ENCODE measurements at places on chromosomes 12 and 14.

GRCh38 chr14:67429510-67430205 is 17.7 kb upstream of the PLEK2 start:
- peak; percentile 11 for DNase-seq

- no peak for DNase-seq
These were observed 502.6 kb downstream of the DIO2 start for GRCh38 chr14:79708426-79709388.

GRCh38 chr12:100904270-100904669 is 109.7 kb downstream of the ANO4 start:
- no peak for DNase-seq

DNA sequence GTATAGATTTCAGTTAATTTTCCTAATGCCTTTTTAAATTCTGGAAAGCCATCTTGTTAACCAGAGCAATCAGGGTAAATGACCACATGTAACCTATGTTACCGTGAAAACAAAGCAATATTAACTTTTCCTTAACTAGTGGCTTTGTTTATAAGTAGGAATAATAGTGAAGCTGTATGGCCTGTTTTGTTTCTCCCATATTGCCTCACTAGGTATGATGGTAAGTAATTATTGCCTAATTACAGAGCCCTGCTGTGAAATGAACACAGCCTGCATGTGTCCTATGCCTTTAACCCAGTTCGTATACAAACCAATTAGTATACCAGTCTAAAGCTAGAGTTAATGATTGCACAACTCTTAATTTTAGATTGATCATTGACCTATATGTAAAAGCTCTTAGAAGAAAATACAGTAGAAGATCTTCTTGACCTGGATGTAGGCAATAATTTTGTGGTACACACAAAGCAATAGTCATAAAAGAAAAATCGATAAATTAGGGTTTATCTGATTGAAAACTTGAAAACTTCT is 249.9 kb downstream of the CCDC91 start:
- DNase-seq = no peak

GRCh38 chr14:60102389-60102788 is 10.7 kb downstream of the PCNX4 start:
- peak; percentile 82 for DNase-seq

- peak; percentile 89 for DNase-seq
These were observed 110.6 kb downstream of the CACNA1C start for GRCh38 chr12:2163177-2163941.

GRCh38 chr12:11886339-11886738 is 184.4 kb upstream of the BCL2L14 start:
- DNase-seq = no peak

DNA sequence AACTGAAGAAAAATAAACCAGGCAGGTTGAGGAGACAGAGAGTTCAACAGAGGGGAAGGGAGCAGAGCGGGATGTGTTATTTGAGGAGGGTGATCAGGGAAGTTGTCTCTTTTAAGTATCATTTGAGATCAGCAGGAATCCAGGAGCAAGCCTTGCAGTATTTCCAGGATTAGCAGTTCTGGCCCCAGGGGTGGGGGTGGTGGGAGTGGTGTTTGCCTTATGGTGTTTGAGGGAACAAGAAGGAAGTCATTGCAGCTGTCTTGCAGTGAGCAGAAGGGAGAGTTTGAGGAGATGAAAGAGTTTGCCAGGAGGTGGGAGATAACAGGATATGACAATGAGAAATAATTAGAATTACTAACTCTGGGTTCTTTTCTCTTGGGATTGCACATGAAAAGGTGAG is 418.6 kb downstream of the NELL2 start:
- no peak for DNase-seq

GRCh38 chr12:56990648-56991318 is 15.6 kb downstream of the ZBTB39 start:
- DNase-seq = no peak

GRCh38 chr14:40629144-40629543 is 977.5 kb upstream of the LRFN5 start:
- no peak for DNase-seq

GRCh38 chr12:112906712-112907414 is at the start of gene OAS1:
OAS1 (plus strand) TSS chr12:112906962; CDS start chr12:112907040, 78 bp downstream.
- DNase-seq = peak; percentile 81

DNA sequence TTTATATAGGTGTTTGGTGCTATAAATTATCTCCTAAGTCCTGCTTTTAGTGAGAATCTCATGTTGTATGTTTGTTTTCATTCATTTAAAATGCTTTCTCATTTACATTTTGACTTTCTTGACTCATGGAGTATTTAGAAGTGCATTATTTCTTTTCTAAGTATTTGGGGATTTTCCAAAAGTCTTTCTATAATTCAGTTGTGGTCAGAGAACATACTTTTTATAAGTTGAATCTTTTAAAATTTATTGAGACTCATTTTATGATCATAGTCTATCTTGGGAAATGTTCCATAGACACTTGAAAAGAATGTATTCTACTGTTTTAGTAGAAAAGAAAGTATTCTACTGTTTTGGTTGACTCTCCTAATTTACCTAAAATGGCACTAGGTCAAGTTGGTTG is 168.2 kb downstream of the AKAP6 start:
- no peak for DNase-seq

DNA sequence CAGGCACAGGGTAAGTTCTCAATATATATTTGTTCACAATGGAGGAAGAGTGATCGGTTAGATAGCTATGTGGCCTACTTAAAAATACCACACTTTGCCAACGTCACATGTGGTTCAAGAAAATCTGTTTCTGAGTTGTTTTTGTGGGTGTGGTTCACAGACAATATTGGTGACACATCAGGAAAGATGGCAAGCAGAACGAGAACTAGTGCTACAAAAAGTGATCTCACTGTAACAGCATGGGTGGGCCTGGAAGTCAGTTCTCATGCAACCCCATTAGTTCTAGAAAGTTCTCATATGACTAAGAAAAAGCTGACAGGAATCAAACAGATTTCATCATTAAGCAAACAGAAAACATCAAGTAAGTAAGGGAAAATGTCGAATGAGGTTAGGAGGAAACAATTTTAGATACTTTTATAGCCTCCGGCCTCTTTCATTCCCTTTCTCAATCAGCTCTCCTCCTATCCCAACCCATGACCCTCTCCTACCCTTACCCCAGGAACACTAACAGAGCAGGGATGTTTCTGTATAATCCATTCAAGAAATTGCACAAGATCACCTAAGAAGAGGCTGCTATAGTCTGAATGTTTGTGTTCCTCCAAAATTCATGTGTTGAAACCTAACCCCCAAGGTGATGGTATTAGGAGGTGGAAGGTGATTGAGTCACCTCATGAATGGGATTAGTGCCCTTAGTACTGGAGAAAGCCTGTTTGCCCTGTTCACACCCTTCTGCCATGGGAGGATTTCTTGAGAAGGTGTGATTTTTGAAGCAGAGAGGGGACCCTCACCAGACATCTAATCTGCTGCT is 15.5 kb upstream of the NTN4 start:
- peak; percentile 99 for DNase-seq

- DNase-seq = no peak
These were observed 34.6 kb downstream of the GLRX5 start for GRCh38 chr14:95569440-95569839.

DNA sequence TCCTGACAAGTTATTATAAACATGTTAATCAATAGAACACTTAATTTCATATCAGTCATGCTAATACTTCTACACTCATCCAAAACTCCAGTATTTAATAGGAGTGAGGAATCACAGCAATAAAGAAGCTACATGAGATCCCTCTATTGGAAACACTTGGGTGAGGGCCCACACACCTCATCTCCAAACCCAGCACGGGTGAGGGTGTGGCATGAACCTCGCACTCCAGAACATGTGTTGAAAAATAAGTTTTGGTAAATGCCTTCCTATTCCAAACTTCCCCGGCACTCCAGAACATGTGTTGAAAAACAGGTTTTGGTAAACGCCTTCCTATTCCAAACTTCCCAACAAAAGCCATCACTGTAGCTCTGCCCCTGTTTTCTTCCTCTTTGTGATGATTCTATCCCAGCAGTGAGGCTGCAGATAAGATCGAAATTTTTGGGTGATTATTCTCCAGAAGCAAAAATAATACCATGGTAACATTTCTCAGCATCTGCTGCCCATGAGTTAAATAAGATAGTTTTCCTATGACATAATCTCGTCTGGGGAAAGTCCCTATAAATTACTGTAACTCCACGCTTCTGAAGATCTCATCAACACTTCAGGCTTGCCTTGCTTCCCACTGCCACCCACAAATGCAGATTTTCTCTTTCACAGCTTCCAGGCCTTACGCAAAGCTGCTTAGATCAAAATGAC is 24.4 kb upstream of the PTPRB start:
- peak; percentile 67 for DNase-seq

DNA sequence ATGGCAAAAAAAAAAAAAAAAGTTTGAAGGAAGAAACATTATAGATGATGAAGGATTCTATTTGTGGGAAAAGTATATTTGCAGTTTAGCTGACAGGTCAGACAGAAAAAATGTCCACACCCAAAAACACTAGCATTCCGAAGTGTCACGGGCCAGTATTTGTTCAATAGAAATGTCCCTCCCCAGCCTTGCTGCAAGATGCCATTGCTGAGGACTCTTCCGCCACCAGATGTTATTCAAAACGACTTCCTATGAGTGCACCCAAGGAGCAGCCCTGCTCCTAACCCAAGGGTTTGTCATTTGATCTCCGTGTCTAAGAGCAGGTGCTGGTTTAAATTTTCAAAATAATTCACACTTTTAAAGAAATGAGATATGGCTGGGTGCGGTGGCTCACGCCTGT is 163.1 kb downstream of the GCH1 start:
- no peak for DNase-seq

DNA sequence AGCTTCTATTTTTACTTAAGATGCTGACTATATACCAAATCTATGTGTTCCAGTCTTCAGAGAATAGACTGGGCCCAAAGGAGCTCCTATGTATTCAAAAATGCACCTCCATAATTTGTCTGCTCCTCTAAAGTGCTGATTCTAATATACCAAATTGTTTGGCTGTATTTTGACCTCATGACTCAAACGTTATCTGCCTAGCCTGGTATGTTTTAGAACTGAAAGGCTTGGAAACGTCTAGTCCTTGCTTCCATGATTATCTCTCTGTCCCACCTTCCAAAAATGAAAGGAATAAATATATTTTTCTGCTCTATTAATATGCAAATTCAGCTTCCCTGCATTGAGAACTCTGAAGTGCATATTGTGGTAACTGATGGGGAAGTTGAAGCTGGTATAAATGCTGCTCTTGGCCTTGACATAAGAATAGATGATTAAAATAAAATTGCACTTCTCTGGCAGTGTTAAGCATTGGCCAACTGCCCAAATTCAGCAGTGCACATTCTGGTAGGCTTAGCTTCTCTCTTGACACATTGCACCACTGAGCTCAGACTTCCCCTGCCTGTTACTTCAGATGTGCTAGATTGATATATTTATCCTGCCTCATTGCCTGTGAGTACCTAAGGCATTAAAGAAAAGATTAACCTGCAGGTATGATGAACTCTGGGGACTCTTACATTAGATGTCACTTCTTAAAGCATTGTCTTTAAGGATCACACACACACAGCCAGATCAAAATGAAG is 882.3 kb downstream of the RPS29 start:
- peak; percentile 5 for DNase-seq

- no peak for DNase-seq
These were observed 23.3 kb downstream of the LRTM2 start for GRCh38 chr12:1843641-1844005.

GRCh38 chr14:90093942-90094595 is 32.3 kb downstream of the KCNK13 start:
- peak; percentile 49 for DNase-seq

- DNase-seq = peak; percentile 36
These were observed 600 bp downstream of the PNN start for GRCh38 chr14:39175445-39176262.

GRCh38 chr12:93741659-93742109 is 64.5 kb downstream of the CRADD start:
- no peak for DNase-seq

GRCh38 chr14:36666416-36667206 is 5.0 kb downstream of the PAX9 start:
- DNase-seq = no peak

- DNase-seq = peak; percentile 88
These were observed 6.6 kb downstream of the POMT2 start for GRCh38 chr14:77314043-77314442.

DNA sequence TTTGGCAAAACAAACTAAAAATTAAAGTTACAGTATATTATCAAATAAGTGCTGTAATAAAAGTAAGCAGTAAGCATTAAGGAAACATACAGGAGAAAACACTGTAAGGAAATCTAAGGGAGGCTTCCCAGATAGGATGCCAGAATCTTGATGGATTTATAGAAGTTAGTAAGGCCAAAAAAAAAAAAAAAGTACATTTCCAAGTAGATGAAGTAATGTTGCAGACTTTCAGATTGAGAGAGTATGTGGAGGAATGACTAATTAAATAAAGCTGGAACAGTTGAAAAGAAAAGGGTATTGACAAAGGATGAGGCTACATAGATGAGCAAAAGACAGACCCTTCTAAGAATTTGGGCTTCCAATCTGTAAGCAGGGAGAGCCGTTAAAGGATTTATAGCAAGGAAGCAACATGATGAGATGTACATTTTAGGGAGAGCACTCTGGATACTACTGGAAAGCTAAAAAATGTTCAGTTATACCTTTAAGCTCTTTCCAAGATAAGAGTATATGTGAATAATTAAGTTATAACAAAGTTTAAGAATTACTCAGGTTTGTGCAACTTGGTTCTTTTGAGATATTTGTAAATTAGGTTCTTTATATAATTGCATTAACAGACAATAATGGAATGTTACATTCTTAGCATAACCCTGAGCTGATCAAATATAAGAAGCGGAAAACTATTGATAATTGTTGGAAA is 87.5 kb upstream of the MON2 start:
- peak; percentile 7 for DNase-seq

Measured in cardiac fibroblast (primary cell).